Left ventricle myocardium superior (tissue), 1 donor: ENCODE measurements at places on chromosomes 5 and 9. TPM values are rescaled to one million over a fixed set of nuclear protein-coding genes. Genes with fewer than 3 reads are reported as not detected.

GRCh38 chr5:19538607-19539006 is 449.4 kb downstream of the CDH18 start:
- DNase-seq, result no peak

DNA sequence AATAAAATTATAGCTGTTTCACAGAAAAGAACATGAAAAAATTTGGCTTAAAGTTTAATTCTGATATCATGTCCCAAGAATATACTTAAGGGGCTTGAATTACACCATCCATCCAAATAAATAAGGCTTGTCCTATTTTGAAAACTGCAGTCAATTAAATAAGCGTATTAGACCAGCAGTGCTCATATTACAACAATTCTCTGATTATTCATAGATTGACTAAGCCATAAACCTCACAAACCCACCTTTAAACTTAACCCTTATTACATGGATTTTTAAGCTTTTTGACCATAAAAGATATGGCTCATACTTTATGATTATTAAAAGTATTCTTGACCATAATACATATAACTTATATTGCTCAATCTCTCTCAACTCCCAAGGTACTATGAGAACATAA is 127.9 kb downstream of the ELAVL2 start:
- no peak for DNase-seq

- DNase-seq, result peak; percentile 84
These were observed 20.3 kb downstream of the CCDC187 start for GRCh38 chr9:136283291-136284235.

FOXD4 gene
- 0.12 TPM for total RNA-seq

DNA sequence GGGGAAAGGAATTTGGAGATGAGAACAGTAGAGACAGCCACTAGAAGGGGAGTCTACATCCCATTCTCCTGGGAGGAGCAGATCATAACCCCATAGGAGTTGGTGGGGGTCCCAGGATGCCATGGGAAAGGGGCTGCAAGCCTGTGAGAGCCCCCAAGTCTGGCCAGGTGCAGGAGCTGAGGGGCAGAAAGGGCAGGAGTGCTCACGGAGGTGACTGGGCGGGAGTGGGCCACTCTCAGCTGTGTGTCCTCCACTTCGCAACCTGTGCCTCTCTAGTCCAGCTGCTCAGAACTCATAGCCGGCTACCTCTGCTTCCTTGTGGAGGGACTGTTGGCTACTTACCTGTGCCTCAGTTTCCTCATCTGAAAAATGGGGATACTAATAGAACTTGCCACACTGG is 263.9 kb downstream of the FSTL4 start:
- no peak for DNase-seq

PCDHGA6 gene
- 5.7 TPM for total RNA-seq

GRCh38 chr5:32388432-32389129 is 56.0 kb downstream of the ZFR start:
- no peak for DNase-seq

KLF4 gene
- 30.5 TPM for total RNA-seq

GRCh38 chr5:11383506-11384095 is 520.6 kb downstream of the CTNND2 start:
- no peak for DNase-seq

GRCh38 chr9:125630436-125630835 is 76.6 kb downstream of the MAPKAP1 start:
- no peak for DNase-seq

- DNase-seq, result no peak
These were observed 334.2 kb upstream of the CCNH start for GRCh38 chr5:87746891-87747377.

FAM221B gene
- not detected for total RNA-seq

- no peak for DNase-seq
These were observed 27.7 kb upstream of the ZNF622 start for GRCh38 chr5:16493261-16493660.

SPATA6L gene
- 0.87 TPM for total RNA-seq

DNA sequence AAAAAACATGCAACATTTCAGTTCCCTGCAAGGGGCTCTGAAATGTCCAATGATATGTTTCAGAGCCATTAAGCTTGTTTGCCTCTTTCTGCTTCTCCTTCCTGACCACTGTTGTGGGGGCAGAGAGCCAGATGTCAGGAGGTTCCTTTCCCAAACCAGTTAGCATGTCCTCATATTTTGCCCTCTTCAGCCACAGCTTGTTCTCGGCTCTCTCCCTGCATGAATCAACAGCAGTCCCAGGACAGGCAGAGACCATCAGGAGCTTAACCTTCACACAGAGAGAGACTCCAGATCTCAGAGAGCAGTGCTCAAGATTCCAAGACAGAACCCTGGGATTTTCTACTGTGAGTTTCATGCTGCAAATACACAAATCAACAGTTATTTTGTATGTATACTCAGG is 218.5 kb downstream of the COMMD10 start:
- no peak for DNase-seq

DNA sequence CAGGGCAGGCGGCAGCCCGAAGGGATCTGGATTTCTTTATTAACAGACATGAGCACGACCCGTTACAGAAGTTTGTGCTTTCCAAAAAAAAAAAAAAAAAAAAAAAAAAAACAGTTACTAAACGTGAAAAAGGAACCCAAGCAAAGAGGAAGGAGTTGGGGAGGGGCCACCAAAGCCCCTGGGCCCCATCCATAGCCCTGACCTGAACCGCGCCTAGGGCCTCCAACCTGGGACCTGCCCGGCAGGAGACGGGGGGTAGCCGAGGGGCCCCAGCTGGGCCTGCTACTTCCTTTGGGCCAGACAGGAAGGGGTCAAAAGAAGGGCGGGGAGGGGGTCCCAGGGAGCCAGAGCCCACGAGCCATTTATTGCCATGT is 10.0 kb downstream of the PRR7 start:
- DNase-seq, result no peak

DNA sequence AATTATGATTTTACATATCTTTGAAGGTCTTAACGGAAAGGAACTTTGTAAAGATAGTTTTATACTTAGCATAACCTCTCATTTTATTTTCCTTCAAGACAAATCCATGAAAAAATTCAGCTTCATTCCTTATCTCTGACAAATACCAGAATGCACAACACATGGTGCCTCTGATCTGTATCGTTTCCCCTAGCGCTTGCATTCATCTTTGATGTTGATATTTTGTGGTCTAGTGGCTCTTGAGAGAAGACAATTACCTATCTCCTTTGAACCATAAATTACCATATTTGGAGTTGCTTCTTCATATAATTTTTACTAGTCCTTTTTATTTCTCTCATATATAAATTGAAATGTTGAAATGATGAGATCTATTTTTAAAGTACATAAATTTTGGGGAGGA is 551.3 kb downstream of the PDE4D start:
- no peak for DNase-seq

DNA sequence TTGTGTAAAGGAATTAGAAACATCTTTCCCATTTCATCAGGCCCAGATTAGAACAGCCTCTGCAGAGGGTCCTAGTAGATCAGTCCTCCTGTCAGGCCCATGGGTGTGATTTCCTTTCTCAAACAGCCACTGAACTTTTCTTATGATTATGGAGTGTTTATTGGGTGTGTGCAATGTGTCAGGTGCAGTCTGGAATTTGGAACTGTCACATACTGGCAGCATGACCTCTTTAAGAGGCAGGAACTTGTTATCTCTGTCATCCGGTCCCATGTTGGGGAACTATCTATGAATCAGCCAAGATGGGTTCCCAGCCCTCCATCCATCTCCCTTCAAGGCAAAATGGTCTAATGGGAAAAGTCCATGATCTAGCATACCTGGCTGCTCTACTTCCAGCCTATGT is 11.6 kb upstream of the MEGF9 start:
- no peak for DNase-seq

DNA sequence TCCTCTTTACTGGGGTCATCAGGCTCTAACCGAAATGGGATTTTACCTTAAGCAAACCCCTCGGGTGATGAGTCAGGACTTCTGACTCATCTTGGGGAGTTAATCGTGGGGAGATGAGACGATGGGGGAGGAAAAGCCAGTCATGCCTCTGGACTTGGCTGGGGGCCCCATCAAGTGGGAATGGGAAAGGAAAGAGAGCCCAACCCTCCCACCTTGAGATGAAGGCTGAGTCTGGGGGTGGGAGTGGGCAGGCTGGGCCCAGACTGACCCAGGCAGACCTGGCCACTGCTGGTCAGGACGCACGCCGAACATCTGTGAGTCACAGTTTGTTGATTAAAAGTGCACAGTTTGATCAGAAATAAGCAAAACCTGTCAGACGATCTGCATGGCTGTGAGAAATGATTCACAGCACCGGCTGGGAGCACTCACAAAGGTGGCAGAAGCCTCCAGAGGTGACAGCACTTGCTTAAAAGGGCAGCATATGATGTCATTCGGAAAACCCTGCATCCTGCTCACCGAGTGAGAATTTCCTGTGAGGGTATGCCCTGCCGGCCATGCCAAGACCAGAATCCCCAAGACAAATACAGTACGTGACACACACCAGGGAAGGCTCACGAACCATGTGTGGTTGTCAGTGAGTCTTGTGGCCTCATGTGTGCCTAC is 50.0 kb upstream of the SLC25A51 start:
- no peak for DNase-seq

ACTBL2 gene
- total RNA-seq, result not detected

- DNase-seq, result no peak
These were observed 575.8 kb downstream of the TLE1 start for GRCh38 chr9:81113453-81114124.

PAEP gene
- not detected for total RNA-seq

DNA sequence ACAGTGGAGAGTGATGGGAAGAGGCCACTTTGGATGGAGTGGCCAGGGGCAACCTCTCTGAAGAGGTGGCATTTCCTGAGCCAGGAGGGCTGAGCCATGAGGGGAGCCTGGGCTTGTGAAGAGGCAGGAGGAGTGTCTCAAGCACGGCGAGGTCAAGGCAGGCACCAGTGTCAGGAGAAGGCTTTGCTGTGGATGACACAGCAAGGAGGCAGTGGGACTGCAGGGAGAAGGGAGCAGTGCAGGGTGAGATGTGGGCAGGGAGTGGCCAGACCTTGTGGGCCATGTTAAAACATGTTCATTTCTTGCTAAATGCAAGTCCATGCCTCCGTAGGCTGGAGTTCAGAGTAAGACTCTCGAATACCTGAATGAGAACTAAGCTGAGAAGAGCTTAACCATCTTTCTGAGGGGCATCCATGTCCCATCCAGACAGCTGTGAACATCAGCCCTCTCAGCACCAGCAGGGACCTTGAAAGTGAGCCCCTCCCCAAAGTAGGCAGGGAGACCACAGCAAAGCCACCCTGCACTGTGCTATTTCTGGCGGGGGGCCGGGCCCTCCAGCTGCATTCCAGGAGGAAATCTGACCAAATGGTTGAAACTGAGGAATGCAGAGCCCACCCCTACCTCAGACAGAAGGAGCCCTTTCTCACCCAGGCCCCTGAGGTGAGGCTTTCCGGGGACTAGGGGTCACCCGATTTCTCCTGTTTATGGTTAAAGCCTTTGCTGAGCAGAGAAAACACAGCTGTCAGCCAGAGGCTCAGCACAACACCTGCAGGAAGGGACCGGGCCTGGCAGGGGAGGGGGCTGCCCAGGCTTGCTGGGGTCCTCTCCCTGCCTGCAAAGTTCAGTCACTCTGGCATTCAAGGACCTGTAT is 16.1 kb upstream of the ARSI start:
- no peak for DNase-seq

GRCh38 chr9:74132986-74133385 is 364.1 kb upstream of the RORB start:
- no peak for DNase-seq

- DNase-seq, result peak; percentile 18
These were observed 49.7 kb downstream of the AHRR start for GRCh38 chr5:370959-371810.

GRCh38 chr9:104092875-104093600 is 1.1 kb upstream of the SMC2 start:
- DNase-seq, result no peak

GRCh38 chr5:109700516-109701153 is 10.9 kb downstream of the MAN2A1 start:
- DNase-seq, result no peak

DNA sequence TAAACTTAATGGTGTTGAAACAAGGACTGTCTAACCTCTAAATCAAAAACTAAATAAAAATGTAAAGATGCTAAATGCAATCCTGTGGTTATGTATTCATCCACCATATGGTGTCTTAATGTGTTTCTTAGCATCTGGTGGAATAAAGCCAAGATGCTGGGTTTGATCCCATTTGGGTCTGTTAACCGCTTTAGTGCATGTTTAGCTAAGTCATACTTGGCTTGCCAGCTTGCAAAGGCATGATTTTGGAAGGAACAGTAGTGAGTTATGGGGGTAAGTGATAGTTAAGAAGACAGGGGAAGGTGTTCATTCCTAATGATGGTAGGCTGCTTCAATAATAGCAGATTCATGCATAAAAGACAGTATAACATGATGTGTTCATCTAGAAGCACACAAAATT is 139.0 kb upstream of the SLC27A6 start:
- DNase-seq, result no peak

DNA sequence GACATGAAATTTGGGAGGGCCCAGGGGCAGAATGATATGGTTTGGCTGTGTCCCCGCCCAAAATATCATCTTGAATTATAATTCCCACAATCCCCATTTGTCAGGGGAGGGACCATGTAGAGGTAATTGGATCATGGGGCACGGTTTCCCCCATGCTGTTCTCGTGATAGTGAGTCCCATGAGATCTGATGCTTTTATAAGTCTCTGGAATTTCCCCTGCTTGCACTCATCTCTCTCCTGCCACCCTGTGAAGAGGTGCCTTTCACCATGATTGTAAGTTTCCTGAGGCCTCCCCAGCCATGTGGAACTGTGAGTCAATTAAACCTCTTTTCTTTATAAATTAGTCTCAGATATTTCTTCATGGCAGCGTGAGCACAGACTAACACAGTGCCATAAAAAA is 11.3 kb downstream of the FBXO10 start:
- no peak for DNase-seq

DNA sequence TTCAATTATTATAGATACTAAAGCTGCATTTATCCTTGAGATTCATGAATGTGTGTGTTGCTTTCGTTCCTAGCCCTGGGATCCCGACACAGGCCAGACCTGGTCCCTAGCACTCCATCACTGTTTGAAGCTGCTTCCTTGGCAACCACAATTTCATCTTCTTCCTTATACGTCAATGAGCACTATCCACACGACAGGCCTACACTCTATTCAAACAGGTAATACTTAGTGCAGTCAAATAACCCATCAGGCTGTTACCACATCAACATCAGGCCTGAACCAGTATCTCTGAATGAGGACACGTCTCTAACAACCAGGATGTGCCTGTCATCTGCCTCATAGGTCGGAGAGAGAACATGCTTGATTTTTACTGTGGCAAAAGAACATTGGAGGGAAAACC is 73.3 kb downstream of the PRKACG start:
- no peak for DNase-seq
